NB4 (cell line): ENCODE measurements at places on chromosomes 2 and 18.

DNA sequence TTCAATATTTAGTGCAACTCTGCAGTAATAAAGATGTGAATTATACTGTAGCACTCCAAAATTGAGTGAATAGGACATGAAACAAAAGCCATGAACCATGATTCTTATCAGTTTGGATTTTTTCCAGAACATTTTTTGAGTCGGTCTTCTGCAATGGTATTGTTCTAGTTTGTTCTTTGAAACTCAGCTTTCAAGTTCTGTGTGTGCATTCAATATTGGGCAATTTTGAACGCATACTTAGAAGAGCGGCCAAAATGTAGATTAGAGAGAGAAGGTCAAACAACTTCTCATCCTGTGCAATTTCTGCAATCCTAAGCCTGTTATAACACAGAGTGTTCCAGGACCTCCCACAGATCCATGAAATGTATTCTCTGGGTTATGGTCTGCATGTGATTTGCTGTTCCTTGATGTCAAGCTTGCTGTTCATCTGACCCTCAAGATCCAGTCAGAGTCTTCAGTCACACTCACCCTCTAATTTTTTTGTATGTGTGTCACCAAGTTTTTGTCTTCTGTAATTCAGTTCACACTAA, 48.3 kb downstream of the TSPYL6 start:
- DNase-seq: no peak

GRCh38 chr2:204665207-204665606, 119.9 kb downstream of the PARD3B start:
- DNase-seq: no peak

GRCh38 chr2:53508667-53509066, 258.9 kb upstream of the CHAC2 start:
- peak; percentile 36 for DNase-seq

DNA sequence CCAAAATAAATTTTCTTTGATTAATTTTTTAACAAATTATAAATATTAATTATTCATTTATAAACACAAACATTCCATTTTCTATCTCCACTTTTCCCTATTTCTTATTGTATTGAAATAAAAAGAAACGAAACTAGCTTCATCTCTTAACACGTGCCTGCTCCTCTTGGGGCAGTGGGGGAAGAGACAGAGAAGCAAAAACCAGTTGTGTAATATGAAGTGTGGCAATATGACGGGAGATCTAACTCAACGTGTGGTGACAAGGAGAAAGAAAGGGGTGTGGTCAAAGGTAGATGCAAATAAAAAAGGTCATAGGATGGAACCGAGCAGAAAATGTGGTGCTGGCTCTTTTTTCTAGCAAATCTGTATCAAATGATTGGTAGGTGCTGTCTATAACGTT, 106.9 kb upstream of the SLC8A1 start:
- DNase-seq: peak; percentile 62

DNA sequence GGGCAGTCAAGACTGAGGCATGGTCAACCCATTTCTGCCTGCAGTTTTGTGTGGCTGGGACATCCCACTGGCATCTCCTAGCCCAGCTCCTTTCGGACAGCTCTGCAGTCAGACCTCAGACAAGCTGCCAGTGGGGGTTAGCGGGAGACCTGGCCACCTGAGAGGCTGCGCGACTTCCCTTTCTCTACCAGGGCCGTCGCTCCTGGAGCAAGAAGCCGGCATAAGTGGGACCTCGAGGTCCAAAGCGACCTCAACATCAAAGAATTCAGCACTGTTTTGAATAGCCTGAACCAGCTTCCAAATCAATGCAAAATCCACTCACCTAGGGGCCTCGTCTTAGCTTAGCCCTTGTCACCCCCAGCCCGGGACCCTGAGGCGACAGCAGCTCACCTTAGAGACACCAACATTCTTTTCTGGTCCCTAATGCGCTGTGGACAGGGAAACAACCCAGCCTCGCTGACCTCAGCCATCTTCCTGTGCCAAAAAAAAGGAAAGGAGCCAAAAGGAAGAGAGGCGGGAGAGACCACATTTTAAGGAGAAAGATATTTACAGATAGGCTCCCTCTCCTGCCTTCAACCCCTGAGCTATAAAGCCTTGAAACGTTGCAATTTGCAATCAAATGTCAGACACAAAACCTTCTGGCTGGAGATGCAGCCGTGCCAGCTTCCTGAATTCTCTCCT, 81.2 kb downstream of the GFPT1 start:
- DNase-seq: peak; percentile 28

DNA sequence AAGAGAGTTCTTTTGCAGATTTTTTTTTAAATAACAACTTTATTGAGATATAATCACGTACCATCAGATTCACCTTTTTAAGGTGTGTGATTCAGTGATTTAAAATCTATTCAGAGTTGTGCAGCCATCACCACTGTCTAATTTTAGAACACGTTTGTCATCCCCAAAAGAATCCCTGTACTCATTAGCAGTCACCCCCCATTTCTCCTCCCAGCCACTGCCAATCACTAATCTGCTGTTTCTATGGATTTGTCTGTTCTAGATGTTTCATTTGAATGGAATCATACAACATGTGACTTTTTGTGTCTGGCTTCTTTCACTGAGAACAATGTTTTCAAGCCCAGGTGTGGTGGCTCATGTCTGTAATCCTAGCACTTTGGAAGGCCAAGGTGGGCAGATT, 55.4 kb upstream of the RAPH1 start:
- DNase-seq: no peak

DNA sequence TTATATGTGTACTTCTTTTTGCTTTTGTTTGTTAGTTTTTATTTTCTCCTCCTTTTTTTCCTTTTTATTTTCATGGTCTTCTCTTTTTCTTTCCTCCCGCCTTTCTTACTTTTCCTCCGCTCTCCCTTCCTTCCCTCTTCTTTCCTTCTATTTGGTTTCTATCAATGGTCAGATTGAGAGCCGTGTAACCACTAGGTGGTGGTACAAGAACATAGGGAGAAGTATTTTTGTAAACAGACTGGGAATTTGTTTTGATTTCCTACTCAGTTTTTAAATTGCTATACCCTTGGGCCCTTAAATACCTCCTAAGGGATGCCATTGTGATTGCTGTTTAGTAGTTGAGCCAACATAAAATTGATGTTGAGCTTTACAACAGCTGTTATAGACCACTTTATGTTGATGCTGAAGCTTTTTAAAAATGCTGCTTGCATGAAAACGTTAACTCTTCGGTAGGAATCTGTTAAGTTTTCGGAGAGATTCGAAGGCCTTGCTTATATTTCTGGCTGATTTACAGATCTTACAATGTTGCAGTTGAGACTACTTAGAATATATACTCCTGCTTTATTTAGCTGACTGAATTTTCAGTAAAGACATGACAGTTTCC, 124.2 kb downstream of the UBE2E3 start:
- DNase-seq: peak; percentile 73

GRCh38 chr2:19988600-19988999, 1.3 kb downstream of the WDR35 start:
- no peak for DNase-seq

DNA sequence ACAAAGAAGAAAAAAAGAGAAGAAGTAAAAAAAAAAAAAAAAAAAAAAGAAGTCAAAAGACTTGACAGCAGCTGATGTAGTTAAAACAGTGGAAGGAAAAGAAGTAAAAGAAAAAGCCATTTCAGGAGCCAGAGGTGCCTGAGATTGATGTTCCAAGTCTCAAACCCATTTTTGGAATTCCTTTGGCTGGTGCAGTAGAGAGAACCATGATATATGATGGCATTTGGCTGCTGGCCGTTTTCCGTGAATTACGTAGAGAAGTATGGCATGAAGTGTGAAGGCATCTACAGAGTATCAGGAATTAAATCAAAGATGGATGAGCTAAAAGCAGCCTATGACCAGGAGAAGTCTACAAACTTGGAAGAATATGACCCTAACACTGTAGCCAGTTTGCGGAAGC, 7.6 kb upstream of the CHST10 start:
- DNase-seq: no peak

GRCh38 chr18:29012364-29012763, 835.4 kb upstream of the CDH2 start:
- DNase-seq: no peak

GRCh38 chr2:144654523-144654922, 134.6 kb upstream of the ZEB2 start:
- DNase-seq: no peak
